Upper lobe of right lung (tissue), 1 donor: ENCODE measurements at places on chromosomes 16 and 17. TPM values are rescaled to one million over a fixed set of nuclear protein-coding genes. Genes with fewer than 3 reads are reported as not detected.
A peak's percentile ranks its signal among the peaks of the same experiment; 100 is the strongest.

GRCh38 chr16:53625221-53625620 lies 78.4 kb downstream of the RPGRIP1L start:
- H3K4me1 ChIP-seq = no peaks in the 10 kb centered on the region
- H3K27ac ChIP-seq = no peak overlapping the region
- no peaks in the 10 kb centered on the region for H3K36me3 ChIP-seq
- no peak for DNase-seq

The PKMYT1 gene
- 3.8 TPM for total RNA-seq

The HOXB8 gene
- 1.0 TPM for total RNA-seq

The CBX2 gene
- total RNA-seq = 3.4 TPM

GRCh38 chr16:84999857-85000480 lies 11.4 kb downstream of the ZDHHC7 start:
- no peaks in the 10 kb centered on the region for H3K27me3 ChIP-seq
- no peak for DNase-seq
- H3K36me3 ChIP-seq = peaks cover 15% of the 10 kb centered on the region
- H3K4me3 ChIP-seq = no peak overlapping the region

- no peak overlapping the region for H3K27ac ChIP-seq
- no peaks in the 10 kb centered on the region for H3K27me3 ChIP-seq
- no peaks in the 10 kb centered on the region for H3K4me1 ChIP-seq
- no peaks in the 10 kb centered on the region for H3K36me3 ChIP-seq
- H3K4me3 ChIP-seq = no peak overlapping the region
- DNase-seq = no peak
These were observed 978.6 kb downstream of the CDH8 start for GRCh38 chr16:61057635-61058034.

GRCh38 chr16:57962046-57962445 lies 8.9 kb downstream of the CNGB1 start:
- no peaks in the 10 kb centered on the region for H3K4me1 ChIP-seq
- H3K4me3 ChIP-seq = no peak overlapping the region
- no peak overlapping the region for H3K27ac ChIP-seq

DNA sequence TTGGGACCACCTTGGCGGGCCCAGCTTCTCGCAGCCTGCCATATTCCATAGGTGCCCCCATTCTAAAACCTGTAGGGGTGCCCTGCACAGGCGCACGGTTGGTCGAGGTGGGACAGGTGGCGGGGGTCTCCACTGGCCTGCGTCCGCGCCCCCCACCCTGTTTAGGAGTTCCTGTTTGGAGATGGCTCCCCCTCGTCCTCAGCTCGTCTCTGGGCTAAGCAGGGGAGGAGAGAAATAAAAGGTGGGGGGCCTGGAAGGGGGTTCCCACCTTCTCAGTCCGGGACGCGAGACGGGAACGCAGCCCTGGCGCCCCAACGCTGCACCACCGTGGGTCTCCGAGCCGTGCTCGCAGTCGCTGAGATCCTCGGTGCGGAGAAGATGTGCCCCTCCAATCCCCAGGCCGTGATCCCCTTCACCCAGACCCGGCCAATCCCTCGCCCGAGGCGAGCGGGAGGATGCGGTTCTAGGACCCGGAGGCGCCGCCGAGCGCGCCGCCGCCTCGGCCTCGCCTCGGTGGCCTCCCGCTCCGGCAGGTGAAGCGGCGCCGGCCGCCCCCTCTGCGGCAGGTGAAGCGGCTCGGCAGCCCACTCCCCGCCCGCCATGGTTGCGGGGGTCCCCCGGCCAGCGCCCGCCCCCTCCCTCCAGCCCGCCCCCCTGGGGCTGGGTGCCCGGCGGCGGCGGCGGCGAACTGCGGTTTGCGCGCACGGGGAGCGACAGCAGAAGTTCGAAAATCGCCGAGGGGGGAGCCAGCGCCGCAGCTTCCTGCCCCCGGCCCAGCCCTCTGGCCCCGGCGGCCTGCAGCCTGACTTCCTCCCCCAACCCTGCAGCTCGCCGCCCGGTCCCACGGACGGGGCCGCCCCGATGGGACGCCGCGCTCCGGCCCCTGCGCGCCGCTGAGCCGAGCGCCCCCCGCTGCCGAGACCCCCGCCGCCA lies at the start of gene FMNL1:
Gene FMNL1 (plus strand): TSS at position 805 of the 933 bp plus-strand sequence. CDS start 240 bp downstream, outside the sequence.
- H3K27ac ChIP-seq = peak within 1 kb of the TSS; percentile 70
- H3K27me3 ChIP-seq = no peaks in the 10 kb centered on the region
- no peaks in the 10 kb centered on the region for H3K36me3 ChIP-seq

The TNFRSF13B gene
- total RNA-seq = not detected

DNA sequence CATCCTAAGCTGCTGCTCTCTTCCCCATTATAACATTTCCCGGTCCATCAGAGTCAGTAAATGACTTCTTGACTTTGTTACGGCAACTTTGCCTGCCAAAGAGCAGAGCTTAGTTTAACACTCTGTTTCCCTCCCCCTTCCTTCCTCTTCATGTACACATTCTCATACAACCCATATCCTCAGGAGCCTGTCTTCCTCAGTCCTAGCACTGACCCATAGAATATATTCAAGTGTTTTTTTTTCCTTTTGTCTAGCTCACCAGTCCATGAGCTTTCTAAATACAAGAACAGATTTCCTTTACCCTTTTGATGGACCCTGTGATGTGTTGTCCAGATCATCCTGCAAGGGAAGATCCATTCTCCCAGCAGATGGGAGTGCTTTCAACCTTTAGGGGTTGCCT lies 97.0 kb upstream of the MON1B start:
- no peaks in the 10 kb centered on the region for H3K4me1 ChIP-seq
- H3K27me3 ChIP-seq = no peaks in the 10 kb centered on the region
- no peak for DNase-seq
- H3K4me3 ChIP-seq = no peak overlapping the region

- no peak overlapping the region for H3K27ac ChIP-seq
- no peak overlapping the region for H3K4me3 ChIP-seq
- DNase-seq = no peak
- H3K27me3 ChIP-seq = peaks cover 12% of the 10 kb centered on the region
These were observed 2.0 kb upstream of the KRTAP2-3 start for GRCh38 chr17:41061964-41062363.

The CA4 gene
- 73.1 TPM for total RNA-seq

GRCh38 chr17:38605841-38606645 lies at the start of gene SRCIN1:
TSS of gene SRCIN1 (minus strand) at chr17:38605952. CDS start at chr17:38605705, 247 bp downstream.
- peaks cover 6% of the 10 kb centered on the region for H3K4me1 ChIP-seq
- DNase-seq = peak; percentile 81
- H3K27ac ChIP-seq = no peak within 1 kb of the TSS
- H3K27me3 ChIP-seq = peaks cover 70% of the 10 kb centered on the region
- H3K36me3 ChIP-seq = no peaks in the 10 kb centered on the region

- H3K27me3 ChIP-seq = no peaks in the 10 kb centered on the region
- DNase-seq = no peak
- H3K36me3 ChIP-seq = no peaks in the 10 kb centered on the region
- H3K4me3 ChIP-seq = no peak overlapping the region
- no peaks in the 10 kb centered on the region for H3K4me1 ChIP-seq
These were observed 198.0 kb upstream of the MPHOSPH6 start for GRCh38 chr16:82368041-82368440.

- no peaks in the 10 kb centered on the region for H3K4me1 ChIP-seq
- DNase-seq = no peak
- no peaks in the 10 kb centered on the region for H3K27me3 ChIP-seq
These were observed 55.0 kb downstream of the SPACA3 start for GRCh38 chr17:33046361-33047255.

- no peak overlapping the region for H3K4me3 ChIP-seq
- peak overlapping the region; percentile 43 for H3K27ac ChIP-seq
- peaks cover 27% of the 10 kb centered on the region for H3K36me3 ChIP-seq
- no peaks in the 10 kb centered on the region for H3K27me3 ChIP-seq
- H3K4me1 ChIP-seq = peaks cover 30% of the 10 kb centered on the region
These were observed 36.6 kb upstream of the SLC25A19 start for GRCh38 chr17:75325827-75326225.

DNA sequence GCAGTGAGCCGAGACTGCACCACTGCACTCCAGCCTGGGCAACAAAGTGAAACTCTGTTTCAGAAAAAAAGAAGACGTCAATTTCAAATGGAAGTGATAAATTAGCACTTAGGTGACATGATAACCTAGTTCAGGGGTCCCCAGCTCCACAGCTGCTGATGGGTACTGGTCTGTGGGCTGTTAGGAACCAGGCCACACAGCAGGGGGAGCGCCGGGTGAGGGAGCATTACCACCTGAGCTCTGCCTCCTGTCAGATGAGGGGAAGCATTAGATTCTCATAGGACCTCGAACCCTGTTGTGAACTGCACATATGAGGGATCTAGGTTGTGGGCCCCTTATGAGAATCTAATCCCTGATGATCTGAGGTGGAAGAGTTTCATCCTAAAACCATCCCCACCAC lies 253.0 kb downstream of the FOXL1 start:
- H3K4me3 ChIP-seq = no peak overlapping the region
- H3K36me3 ChIP-seq = no peaks in the 10 kb centered on the region
- no peak overlapping the region for H3K27ac ChIP-seq
- no peaks in the 10 kb centered on the region for H3K4me1 ChIP-seq
- no peak for DNase-seq
